ENCODE measurements at places on chromosomes 12 and 14. TPM values are rescaled to one million over a fixed set of nuclear protein-coding genes. Genes with fewer than 3 reads are reported as not detected.

The ADAM21 gene
- 0.32 TPM for total RNA-seq

The RILPL1 gene
- 11.2 TPM for total RNA-seq

The ACOT6 gene
- total RNA-seq, result not detected

The C12orf56 gene
- total RNA-seq, result not detected

The HCAR2 gene
- not detected for total RNA-seq

The SAMD15 gene
- 8.5 TPM for total RNA-seq

The CLEC6A gene
- not detected for total RNA-seq

The CMKLR1 gene
- total RNA-seq, result 121 TPM

The PLEKHG7 gene
- not detected for total RNA-seq

The DLGAP5 gene
- 27.6 TPM for total RNA-seq

The CPM gene
- total RNA-seq, result 11.1 TPM

All from articular chondrocyte of knee joint (primary cell).